NCI-H187 treated with DMSO at 0.1 percent for 48 hours (cell line): ENCODE measurements at places on chromosomes 7 and 10.

DNA sequence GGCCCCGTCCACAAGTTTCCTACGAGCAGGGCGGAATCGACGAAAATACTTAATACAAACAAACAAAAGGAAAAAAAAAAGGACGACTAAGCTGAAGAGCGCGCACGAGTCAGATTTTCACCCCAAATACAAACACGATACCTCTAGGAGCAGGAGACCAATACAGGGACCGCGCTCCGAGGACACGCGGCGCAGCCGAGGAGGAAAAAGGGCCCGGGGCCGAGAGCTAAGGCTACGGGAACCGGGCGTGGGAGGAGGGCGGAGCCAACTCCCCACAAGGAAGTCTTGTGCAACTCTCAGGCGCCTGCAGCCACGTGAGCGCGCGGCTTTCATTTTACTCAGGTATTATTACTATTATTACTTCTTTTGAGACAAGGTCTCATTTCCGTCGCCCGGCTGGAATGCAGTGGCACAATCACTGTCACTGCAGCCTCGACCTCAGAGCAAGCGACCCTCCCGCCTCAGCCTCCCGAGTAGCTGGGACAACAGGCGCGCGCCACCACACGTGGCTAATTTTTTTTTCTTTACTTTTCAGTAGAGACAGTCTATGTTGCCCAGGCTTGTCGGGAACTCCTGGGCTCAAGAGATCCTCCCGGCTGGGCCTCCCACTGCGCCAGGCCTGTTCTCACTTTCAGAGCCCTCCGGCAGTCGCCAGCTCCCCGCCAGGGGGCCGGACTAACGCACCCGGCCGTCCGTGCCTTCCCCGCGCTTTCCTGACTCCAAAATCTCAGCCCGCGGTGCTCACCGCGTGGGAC lies 1.2 kb downstream of the HNRNPF start:
- DNase-seq, result no peak

DNA sequence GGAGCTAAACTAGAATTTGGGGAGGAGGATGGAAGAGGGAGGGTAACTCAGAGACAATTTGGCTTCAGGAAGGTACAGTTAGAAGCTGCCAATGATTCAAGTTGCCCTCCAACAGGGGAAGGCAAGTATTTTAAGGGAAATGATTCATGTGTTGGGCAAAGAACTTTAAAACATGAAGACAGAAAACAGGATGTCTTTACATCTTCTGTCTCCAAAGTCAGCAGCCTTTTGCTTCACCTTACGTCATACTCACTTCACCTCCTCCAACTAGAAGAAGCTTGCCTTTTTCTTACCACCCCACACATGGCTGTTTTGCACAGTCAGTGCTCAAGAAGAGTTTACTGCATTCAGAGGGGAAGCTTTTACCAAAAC lies 36.1 kb downstream of the PPP1R3C start:
- no peak for DNase-seq

GRCh38 chr7:42174391-42174912 lies 62.6 kb downstream of the GLI3 start:
- no peak for DNase-seq

DNA sequence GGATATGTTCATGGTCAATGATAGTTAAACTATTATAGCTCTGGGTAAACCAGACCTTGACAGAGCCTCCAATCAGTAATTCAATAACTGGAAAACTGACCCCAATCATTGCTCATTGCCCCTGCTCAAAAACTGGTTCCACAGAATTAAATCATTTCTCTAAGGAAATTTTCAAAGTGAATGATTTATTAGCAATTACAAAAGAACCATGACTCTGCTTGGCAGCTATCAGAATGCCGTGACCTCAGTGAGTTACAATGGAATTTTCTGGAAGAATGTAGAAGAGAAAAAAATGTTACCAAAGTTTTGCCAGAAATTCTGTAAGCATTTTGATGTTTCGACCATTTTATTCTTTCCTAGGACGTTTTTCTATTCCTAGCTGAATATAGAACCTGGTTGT lies 106.8 kb upstream of the APBB1IP start:
- no peak for DNase-seq

DNA sequence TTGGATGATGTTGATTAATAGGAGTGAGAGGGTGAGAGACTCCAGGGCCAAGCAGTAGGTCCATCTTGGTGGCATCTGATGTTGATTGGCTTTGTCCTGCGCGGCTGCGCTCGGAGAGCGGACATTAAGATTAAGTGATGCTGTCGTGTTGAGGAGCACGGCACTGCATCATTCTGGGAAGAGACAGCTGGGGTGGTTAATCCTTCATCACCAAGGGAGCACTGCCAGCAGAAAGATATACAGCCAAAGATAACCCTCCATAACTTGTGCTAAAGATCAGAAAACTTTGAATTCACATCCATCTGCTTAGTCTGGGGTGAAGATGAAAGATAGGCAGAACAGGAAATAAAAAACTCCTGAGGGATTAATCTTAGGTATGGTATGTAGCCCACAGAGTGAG lies 208.3 kb downstream of the LRMDA start:
- no peak for DNase-seq
